ENCODE measurements at places on chromosomes 7 and 10.

- no peak for DNase-seq
These were observed 61.6 kb downstream of the ENO4 start for GRCh38 chr10:116910910-116911309.

DNA sequence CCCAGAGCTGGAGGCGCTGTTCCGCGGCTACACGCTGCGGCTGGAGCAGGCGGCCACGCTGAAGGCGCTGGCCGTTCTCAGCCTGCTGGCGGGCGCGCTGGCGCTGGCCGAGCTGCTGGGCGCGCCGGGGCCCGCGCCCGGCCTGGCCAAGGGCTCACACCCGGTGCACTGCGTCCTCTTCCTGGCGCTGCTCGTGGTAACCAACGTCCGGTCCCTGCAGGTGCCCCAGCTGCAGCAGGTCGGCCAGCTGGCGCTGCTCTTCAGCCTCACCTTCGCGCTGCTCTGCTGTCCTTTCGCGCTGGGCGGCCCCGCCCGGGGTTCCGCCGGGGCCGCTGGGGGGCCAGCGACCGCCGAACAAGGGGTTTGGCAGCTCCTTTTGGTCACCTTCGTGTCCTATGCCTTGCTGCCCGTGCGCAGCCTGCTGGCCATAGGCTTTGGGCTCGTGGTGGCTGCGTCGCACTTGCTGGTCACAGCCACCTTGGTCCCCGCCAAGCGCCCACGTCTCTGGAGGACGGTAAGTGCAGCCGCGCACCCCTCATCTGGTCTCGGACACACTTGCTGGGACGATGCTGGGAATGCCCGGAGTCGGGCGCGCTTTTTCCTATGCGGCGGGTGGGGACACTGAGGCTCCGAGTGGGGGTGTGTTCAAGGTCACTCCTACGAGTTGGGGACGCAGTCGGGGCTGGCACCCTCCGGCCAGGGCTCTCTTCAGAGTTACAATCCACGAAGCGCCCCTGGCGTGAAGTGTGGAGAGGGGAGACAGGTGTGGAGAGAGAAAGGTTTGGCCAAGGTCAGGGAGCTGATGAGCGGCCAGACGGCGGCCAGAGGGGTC is 717 bp downstream of the ADCY1 start:
- no peak for DNase-seq

- DNase-seq: no peak
These were observed 222.3 kb upstream of the MKLN1 start for GRCh38 chr7:131105294-131105798.

DNA sequence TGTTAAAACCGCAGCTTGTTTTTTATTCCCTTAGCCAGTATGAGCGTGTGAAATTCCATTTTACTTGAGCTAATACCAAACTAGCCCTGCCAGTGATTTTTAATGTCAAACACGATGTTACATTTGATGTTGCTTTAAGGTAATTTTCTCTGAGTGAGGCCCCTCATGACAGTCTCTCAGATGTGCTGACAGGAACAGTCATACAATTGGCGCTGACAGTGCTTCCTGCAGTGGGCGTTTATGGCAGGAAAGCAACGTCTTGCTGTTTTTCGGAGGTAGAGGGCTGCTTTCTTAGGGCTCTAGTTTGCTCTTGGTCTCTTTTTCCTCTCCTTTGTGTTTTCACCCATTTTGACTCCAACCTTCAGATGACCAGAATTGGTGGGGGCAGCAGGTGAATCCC is 19.3 kb downstream of the PON1 start:
- no peak for DNase-seq

DNA sequence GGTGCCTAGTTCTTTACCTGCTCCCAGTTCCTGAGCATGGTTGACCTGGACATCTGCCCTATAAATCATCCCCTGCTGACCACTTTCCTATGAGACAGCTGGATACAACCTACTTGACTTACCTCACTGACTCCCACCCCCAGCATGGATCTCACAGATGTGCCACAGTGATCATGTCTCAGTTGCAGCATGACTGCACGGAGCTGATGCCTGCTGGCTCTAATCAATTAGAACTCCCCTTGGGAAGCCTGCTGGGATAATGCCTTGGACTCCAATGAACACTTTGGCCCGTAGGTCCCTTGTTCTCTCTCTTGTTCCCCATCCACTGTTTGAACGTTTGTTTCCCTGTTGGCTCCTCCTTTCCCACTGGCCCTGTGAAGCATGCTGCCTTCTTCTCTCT is 271.2 kb upstream of the IGFBP3 start:
- no peak for DNase-seq

GRCh38 chr7:101363734-101364374 is 1.2 kb downstream of the COL26A1 start:
- no peak for DNase-seq

DNA sequence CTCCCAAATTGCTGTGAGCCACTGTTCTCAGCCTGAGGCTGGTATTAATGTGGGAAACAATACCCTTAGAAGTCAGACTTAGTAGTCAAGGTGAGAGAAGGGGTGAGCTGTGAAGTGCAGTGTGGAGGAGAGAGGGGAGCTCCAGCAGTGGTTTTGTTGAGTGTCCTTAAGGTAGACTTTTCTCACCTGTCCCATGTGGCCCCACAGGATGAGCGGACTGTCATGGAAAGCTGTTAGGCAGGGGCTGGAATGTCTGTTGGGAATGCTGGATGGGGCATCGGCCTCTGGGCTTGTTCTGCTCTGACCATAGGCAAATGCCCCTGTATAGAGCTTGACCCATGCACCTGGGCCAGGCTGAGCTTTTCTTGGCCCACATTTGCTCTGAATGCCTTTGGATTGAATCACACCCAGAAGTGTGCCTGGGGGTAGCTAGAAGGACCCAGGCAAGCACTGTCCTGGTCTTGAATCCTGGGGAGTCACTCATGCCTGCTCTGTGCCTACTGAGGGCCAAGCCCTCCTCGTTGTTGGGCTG is 36.3 kb upstream of the SH2D4B start:
- no peak for DNase-seq

- no peak for DNase-seq
These were observed 198.0 kb downstream of the SKIDA1 start for GRCh38 chr10:21327289-21327993.

DNA sequence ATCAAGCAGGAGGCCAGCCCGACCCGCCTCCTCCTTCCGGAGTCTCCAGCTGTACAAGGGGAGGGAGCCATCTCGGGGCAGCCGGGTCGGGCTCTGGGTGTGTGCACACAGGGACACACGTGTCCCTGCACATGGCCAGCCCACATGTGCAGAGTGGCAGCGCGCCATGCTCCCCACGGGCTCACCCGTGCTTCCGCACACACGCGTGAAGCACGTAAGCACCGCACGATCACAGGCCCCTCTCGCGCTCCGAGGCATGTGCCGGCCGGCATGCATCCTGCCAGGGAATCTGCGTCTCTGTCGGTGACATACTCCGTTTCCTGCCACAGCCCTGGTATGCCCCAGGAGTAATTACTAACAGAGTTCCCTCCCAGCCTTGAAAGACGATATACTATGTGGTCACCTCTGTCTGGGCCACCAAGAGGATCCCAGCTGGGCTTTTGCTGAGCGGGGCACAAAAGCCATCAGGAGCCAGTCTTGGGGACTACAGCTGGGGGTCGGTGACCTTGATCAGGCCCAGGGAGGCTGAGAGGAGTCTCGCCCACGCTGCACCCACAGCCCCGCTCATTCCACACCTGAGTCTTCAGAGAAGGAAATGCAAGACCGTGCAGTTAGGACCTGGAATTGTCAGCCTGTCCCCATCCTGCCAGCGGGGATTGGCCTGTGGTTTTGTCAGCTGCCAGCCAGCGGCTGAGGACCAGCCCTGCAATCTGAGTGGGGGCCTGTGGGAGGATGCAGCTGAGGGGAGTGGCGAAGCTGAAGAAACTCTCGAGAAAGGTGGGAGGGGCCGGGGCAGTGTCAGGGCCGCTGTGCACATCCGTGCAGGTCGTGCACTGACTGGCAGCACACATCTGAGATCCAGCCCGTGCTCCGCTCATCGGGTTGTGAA is 11.0 kb upstream of the LFNG start:
- no peak for DNase-seq

- no peak for DNase-seq
These were observed 31.2 kb downstream of the GRK5 start for GRCh38 chr10:119238577-119238976.

DNA sequence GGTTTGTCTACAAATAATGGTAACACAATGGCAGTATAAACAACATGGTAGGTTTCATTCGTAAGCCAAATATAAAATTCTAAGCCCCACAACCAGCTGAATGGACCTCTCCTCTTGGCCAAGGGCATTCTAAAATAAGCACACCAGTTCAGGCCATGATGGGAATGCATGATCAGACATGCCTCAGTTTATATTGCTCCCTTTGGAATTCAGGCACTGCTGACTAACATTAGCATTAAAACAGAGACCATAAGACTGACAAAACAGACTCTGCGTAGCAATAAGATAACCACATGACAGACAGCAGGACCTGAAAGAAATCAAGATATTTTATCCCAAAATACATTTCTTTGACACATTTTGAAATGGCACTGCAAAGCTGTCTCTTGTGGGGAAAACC is 125.8 kb downstream of the FAM107B start:
- DNase-seq: no peak
